ENCODE measurements at places on chromosomes 4 and X.

DNA sequence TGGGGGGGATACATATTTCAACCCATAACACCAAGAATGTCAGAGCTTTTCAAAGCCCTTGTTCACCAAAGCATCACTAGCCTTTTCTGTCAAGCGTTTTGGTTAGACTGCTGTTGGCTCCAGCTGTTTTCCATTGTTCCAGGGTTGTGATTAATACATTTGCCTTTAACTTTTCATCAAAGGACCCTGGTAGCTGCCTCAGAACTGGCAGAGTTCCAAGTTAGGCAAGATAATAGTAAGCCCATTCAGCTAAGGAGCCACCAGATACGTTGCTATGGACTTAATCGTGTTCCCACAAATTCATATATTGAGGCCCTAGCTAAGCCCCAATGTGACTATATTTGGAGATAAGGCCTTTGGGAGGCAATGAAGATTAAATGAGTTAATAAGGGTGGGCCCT lies 37.1 kb downstream of the ENOPH1 start:
- DNase-seq, result no peak

DNA sequence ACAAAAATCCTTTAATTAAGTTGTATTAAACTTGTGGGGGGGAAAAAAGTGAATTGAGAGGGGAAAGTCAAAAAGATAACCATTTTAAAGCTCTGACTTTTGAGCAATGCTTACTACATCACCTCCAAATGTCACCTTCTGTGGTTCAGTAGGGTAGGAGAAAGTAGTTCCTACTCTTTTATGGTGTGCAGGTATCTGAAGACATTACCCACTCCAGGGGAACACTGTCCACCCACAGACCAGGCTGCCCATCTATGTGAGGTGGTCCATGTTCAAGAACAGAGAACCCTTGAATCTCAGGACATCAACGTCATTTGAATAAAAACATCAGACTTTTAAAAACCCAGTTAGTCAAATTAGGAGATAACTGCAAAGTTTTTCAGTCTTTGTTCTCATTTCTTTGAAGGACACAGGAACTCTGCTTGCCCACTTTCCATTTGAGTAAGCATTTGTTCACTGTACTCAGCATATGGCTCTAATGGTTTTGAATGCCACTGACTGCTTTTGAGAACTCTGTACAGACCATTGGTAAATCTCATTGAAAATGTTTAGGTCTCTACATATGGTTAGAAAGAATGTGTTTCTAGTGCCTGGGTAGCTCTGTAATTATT lies 18.4 kb downstream of the NMU start:
- DNase-seq, result no peak

DNA sequence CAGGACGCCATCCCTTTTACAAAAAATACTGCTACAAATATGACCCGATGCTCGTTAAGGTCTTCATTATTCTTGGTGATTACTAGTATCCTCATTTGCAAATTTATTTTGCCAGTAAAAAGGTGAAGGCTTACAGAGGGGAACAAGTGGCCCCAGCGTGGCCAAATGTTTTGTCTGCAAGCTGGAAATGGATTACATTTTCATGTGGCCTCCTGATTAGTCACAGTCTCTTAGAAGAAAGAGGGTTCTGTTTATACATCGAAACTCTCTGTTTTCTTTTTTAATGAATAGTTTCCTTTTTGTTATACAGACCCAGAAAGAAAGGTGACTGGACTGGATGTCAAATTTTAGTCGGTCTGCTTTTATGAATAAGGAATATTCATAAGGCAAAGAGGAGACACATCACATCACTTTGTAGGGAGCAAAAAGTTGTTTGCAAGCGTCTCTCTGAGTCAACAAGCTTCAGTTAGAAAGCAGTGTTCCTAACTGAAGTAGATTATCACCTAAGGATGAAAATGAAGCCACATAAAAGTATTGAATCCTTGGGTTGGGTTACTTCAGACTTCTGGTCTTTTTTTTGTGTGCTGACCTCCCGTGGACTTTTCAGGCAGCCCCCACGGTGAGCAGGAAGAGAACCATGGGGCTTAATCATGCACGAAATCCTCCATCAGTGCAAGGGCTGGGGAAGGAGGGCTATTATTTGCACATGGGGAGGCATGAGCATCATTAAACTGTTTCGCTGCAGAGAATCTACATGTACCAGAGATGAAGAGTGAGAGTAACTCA lies 125.6 kb downstream of the ARSF start:
- DNase-seq, result no peak

DNA sequence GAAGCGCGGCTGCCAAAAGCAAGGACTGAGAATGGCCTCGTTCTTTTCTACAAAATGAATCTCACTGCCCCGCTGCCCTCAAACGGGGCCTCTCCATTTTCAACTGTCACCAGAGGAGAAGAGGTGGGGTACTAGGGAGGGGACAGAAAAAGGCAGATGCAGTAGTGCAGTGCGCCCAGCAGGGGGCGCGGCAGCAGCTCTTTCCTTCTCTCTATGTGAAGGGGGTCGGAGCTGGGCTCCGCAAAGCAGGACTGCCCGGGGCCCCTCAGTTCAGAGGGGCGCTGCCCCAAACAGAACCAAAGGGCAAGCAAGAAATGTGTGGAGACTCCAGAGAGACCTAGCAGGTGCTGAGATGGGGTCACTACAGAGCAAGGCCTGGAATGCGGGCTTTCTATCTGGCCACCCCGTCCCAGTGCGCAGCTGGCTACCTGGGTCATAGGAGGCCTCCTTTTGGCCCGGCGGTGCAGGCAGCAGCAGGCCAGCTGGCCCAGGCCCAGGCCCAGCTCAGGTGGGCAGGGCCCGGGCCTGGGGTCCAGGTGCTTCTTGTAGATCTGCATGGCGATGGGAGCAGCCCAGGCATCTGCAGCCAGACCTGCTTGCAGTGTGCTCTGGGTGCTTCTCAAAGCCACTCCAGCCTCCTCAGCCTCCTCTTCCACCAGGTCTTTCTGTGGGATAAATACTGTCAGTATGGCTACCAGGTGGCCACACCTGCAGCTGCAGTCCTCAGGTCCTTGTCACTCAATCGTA lies 5.9 kb downstream of the IRAK1 start:
- no peak for DNase-seq

DNA sequence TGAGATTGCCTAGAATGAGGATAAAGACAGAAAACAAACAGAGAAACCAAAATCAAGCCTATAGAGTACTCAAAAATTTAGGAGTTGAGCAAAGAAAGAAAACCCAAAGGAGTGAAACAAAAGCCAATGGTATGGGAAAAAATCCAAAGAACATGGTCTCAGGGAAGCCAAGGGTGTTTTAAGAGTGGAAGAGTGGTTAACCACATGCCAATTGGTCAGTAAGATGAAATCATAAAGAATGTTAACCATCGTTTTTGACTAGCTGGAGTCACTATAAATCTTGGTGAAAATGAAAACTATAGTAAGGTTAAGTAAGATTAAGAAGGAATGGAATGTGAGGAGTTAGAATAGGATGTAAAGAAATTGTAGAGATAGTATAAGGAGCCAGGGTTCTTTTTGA lies 64.7 kb upstream of the RPL34 start:
- no peak for DNase-seq

GRCh38 chr4:11634283-11634682 lies 205.6 kb upstream of the HS3ST1 start:
- no peak for DNase-seq

- no peak for DNase-seq
Measured at GRCh38 chr4:7384003-7384928, 50.5 kb downstream of the PSAPL1 start.

- no peak for DNase-seq
Measured at GRCh38 chr4:23972187-23972586, 82.3 kb upstream of the PPARGC1A start.

DNA sequence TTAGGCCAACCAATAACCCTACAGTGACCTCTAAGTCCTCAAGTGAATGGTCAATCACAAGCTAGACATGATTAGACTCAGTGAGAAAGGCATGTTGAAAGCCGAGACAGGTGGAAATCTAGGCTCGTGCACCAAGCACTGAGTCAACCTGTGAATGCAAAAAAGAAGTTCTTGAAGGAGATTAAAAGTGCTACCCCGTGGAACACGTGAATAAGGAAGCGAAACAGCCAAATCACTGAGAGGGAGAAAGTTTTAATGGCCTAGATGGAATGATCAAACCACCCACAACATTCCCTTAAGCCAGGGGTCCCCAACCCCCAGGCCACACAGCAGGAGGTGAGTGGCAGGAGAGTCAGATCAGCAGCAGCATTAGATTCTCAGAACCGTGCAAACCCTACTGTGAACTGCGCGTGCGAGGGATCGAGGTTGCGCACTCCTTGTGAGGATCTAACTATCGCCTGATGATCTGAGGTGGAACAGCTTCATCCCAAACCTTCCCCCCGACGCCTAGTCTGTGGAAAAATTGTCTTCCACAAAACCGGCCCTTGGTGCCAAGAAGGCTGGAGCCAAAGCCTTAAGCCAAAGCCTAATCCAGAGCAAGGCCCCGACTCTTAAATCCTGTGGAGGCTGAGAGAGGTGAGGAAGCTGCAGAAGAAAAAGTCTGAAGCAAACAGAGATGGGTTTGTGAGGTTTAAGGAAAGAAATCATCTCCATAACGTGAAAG lies 19.5 kb upstream of the PDE6B start:
- no peak for DNase-seq

DNA sequence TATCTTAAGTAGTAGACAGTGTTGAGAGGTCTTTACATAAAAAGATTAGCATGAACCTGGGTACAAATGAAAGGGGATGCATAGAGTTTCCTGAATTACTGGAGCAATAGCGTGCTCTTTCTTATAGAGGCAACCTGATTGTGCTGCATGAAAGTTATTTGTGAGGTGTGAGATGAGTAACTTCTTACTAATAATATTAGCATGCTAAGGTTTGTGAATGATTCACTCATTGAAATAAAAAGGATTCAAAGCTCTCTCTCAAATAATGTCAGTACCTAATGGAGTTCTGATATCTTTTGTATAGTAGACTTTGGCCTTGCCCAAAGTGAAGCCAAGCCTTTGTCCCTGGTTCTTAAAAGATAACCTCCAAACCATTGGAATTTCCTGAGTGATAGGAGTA lies 131.0 kb upstream of the CXXC4 start:
- no peak for DNase-seq

GRCh38 chr4:72935462-72935861 lies 134.1 kb downstream of the COX18 start:
- no peak for DNase-seq

DNA sequence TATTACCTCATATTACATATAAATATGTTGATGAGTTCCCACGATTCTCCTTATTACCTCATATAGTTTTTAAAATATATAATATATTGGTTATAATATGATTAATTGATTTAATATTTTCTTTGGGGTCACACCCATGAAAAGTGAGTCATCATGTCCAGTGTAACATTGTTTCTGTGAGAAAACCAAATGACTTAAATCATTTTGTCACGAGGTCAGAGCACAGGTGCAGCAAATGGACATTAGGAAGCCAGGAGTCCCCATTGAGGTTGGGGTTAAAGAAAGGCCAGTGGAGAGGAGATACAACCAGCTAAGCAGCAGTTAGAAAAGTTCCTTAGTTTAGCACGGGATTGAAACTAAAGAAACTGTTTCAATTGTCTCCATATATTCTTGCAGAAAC lies 133.9 kb upstream of the RAPGEF2 start:
- no peak for DNase-seq

DNA sequence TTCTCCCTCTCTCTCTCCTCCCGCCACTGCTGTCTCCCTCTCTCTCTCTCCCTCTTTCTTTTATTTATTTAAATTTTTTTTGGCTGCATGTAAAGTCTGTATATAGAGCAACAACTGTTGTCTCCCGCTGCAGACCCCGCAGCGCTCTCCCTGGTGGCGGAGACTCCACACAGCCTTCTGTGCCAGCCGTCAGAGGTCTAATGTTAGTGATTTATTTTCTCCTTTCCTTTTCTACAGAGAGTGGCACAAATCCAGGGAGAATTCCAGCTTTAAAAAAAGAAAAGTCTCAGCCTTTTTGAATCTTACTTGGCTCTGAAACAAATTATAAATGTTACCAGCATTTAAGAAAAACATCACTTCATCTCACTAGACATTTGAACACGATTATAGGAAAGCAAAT lies 106.2 kb downstream of the FAM9B start:
- DNase-seq, result no peak

- DNase-seq, result no peak
Measured at GRCh38 chr4:1204286-1204827, 32.0 kb upstream of the SPON2 start.

DNA sequence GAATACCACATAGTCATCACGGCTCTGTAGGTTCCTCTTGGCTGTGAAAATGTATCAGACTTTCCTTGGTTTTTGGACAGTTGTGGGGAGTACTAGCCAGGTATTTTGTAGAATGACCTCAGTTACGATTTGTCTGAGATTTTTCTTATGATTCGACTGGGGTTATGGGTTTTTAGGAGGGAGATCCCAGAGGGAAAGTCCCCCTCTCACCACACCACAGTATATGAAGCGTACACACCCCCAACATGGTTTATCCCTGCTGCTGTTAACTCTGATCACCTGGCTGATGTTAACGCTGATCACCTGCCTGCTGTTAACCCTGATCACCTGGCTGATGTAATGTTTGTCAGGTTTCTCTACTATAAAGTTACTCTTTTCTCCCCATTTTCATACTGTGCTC lies 72.6 kb downstream of the ANAPC4 start:
- DNase-seq, result no peak

DNA sequence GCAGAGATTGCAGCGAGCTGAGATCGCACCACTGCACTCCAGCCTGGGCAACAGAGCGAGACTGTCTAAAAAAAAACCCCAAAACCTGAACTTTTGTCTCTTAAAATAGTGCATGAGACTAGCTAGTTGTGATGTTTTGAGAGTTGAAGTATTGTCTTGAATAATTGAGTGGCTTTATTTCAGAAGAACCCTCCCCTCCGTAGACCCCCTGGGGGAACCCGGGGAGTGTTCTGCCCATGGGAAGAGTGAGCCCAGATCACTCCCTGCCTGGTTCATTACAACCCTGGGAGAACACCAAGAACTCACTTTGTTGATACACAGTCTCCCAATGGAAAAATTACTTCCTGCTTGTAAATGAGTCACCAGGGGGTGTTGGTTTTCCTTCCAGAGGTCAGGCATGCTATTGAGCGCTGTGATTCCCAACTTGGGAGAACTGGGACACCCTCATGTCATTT lies 65.3 kb upstream of the SHISA3 start:
- DNase-seq, result no peak

DNA sequence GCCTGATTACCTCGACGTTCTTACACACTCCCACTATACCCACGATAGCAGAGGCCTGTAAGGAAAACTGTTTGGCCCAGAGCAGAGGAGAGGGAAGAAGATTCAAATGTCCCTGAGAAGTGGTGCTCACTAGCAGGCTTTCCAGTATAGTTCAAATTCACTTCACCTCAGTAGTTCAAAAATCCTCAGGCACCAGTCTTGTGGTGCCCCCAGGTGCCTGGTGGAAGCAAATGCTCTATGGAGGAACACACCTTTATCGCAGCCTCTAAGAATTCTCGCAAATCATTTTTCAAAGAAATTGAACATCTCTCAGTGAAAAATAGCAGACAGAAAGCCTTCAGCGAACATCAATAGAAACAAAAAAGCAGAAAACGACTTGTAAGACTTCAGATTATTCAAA lies 12.2 kb upstream of the MTMR1 start:
- DNase-seq, result no peak

- DNase-seq, result no peak
Measured at GRCh38 chr4:123984886-123985285, 588.3 kb downstream of the SPRY1 start.
